WTC11 (cell line): ENCODE measurements at places on chromosomes 13 and 19.
A peak's percentile ranks its signal among the peaks of the same experiment; 100 is the strongest.

- DNase-seq: no peak
These were observed 15.9 kb downstream of the CBY2 start for GRCh38 chr13:45718063-45718462.

GRCh38 chr19:524062-524674, 7.4 kb upstream of the CDC34 start:
- no peak for DNase-seq

- no peak for DNase-seq
These were observed 61.3 kb downstream of the ENOX1 start for GRCh38 chr13:43725460-43725859.

DNA sequence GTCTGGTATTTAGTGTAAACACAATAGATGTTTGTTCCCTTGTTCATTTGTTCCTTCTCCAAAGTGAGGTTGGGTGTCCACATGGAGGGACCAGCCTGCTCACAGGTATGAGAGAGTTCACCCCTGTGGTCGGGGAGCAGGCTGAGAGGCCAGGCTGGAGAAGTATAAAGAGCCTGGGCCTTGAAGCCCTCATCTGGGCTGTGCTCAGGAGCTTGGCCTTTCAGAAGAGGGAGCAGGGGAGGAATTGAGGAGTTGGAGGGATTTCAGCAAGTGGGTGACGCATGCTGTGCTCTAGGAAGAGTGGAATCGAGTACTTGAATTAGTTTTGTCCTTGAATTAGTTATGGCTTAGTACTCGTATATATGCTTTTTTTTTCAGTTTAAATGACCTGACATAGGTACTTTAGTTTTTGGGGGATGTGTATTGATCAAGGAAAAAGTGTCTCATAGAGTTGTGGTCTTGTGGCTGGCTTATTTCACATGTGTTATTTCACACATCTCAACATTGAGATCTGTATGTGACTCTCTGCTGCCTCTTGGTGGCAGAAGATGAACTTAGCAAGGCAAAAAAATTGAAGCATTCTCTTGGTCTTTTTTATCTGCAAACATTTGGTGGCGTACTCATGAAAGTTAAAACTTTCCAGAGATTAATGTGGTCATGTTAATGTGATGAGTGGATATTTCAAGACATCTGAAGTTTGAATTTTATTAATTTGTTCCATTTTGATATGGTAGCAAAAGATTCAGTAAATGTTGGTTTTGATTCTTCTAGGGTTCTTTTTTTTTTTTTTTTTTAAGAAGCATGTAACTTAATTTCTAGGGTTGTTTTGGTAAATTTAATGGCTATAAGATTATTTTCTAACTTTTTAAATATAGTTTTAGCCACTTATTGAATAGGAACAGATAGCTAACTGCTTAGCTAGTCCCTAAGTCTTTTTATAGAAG, 54.3 kb downstream of the SLAIN1 start:
- peak; percentile 22 for DNase-seq

GRCh38 chr19:51071095-51071405, 6.2 kb upstream of the KLK13 start:
- no peak for DNase-seq

- DNase-seq: peak; percentile 73
These were observed 16.4 kb upstream of the KCNN1 start for GRCh38 chr19:17950310-17951156.

DNA sequence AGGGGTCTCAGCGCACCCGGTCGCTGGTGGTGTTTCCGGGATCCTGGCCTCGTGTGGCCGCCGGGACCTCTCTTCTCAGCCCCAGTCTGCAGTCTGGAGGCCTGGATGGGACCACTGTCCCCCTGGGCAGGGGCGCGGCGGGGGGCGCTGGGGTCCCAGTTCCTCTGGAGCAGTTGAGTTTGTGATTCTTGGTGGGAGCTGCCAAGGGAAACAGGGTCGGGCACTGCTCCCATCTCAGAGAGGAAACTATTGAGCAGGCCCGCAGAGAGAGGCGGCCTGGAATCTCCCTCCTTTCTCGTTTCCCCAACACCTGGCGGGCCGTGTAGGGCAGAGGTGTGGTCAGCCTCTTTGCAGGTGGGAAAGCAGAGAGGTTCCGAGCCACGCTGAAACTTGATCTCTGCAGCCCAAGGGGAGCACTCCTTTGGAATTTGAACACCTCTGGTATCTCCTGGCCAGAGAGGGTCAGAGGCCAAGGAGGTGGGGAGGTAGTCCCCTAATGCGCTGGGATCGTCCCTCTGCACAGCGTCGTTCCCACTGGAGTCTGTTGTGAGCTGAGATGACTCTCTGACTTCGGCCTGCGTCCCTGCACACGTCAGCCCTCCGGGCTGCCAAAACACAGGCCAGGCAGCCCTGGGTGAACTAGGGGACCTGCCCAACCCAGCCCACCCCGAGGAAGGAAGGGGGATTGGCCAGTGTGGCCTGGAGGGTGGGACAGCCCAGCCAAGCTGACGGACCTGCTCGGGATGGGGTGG, 741 bp downstream of the PLEKHF1 start:
- DNase-seq: peak; percentile 64

GRCh38 chr19:41233748-41234240, 14.8 kb downstream of the AXL start:
- no peak for DNase-seq

DNA sequence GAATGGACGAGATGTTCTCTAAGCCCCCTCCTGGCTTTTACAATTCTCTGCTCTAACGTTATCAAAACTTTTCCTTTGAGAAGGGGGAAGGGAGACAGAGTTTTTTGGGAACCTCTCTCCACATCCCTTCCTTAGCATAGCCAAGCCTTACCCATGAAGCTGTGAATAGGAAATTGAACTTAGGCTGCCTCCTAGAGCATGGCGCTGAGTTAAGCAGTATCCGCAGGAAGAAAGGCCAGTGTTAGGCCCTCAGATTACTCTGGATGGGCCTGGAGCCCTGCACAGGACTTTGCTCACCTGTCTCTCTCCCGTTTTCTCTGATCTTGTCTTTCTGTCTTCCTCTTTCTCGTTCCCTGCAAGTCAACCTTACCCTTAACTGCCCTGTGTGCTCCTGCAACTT, 39.6 kb downstream of the CYP2B6 start:
- no peak for DNase-seq

DNA sequence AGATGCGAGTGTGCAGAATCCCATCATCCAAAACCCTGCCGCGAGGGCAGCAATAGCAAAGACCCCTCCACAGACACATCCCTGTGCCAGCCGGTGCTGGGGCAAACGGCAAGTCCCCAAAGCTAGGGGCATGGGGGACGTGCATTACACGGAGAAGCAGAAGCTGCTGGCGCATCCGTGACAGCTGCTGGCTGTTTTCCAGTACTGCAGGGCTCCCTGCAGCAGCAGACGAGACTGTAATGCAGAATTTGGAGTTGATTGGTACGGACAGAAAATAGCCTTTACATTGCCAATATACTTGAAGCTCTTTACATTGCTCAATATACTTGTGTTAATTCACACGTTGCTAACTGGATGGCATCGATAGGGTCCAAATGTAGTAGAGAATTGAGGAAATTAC, 77.2 kb upstream of the TMTC4 start:
- DNase-seq: no peak

- no peak for DNase-seq
These were observed 130.6 kb upstream of the SOX1 start for GRCh38 chr13:111936267-111936925.

- DNase-seq: no peak
These were observed 495.4 kb downstream of the DCT start for GRCh38 chr13:93984052-93984451.

DNA sequence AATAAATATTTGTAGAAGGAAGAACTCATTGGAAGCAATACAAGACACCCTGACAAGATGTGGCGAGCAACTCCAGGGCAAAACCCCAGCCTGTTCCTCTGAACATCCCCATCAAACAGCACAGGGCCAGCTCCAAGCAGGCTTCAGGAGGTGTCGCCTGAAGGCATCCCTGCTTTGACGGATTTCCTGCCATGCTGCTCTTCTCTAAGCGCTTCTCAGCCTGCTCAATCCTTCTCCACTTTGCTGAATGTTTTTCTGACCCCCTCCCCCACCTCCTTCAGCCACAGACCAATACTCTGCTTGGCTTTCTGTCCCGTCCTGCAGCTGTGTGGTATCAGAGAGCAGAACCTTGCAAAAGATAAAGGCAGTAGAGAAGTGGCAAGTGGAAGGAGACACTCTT, 28.4 kb downstream of the C19orf81 start:
- DNase-seq: no peak
